ENCODE measurements at places on chromosomes 7 and 10. TPM values are rescaled to one million over a fixed set of nuclear protein-coding genes. Genes with fewer than 3 reads are reported as not detected.

- no peak for DNase-seq
Observed at GRCh38 chr7:146876411-146876810, 759.8 kb downstream of the CNTNAP2 start.

DNA sequence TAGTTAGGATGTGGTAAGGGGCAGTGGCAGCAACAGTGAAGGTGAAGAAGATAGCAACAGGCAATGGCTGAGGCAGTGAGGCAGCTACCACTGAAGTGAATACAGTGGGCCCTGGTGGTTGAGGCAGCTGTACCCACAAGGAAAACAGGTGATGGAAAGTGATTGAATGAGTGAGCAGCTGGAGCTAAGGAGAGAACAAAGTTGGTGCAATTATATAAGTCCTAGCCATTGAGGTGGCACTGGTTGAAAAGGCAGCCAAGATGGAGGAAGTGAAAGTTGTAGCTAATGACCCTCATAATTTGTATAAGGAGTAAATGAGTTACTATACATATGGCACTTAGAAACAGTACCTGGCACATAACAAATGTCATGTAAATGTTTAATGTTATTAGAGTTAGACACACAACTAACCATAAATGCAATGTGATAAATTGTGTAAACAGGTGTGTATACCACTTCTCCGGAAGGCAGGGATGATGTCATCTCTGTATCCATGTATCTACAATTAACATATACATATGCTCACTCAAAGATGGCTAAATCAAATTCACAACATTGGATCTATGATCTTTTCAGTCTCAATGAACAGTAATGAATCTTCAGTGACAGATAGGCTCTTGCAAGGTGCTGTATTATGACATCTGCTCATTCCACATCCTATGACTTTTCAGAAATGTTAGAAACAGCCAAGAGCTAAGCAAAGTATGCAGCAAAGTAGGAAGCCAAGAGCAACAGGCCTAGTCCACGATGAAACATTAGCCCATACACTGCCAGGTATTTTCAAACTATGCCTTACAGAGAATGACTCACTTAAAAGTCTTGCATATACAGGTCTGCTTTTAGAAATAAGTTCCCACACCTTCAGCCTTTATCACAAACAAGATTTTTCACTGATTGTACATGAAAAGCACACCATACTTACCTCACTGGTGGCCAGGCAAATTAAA lies 10.7 kb downstream of the XPNPEP1 start:
- DNase-seq: no peak

DNA sequence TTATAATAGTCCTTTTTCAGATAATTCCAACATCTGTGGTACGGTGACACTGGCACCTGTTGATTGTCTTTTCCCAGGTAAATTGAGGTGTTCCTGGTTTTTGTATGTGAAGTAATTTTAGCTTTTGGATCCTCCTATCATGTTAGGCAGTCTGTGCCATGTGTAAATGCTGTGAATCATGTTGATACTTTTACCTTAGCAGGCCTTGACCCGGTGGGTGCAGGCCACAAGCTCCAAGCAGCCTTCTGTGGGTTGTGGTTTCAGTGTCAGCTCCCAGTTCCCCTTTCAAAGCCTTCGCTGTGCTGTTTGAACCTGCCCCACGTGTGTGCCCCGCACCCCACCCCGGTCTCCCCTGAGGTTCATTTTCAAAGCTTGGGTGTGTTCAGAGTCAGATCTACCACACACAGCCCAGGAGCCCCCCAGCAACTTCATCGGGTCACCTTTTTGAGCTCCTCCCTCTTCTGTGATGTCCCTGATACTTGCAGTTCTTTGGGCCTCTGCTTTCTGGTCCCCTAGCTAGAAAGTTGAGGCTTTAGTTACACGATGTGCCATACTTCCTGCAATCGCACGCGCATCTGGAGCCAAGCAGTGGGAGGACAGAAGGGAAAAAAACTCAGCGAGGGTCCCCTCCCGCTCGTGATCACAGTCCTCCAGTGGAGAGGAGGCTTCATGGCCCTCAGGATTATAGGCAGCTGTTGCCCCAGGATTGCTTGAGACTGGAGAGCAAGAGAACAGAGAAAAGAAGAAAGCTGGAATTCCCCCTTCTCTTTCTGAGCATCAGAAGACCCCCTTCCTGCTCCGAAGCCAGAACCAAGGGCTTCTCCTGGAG lies 8.7 kb upstream of the BHLHA15 start:
- DNase-seq: no peak

DNA sequence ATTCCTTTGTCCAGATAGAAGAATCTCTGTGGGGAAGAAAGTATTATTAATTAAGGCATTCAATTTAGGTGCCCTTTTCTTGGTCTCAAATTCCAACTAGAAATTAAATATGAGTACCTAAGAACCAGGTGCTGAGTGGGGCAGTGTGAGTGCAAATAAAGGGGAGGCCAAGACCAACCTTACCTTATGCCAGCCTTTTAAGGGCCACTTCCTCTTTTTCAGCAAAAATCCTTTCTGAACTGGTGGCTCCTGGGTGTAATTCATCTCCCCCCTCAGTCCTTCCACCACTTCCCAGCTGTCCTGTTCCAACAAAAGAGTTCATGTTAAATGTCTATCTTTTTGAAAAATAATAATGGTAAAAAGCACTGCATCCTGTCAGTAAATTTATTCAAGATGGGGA lies 108.2 kb downstream of the OSBPL3 start:
- DNase-seq: no peak

GRCh38 chr7:70298780-70299471 lies 700.7 kb downstream of the AUTS2 start:
- no peak for DNase-seq

The SLC26A5 gene
- 1.1 TPM for total RNA-seq

The DDC gene
- total RNA-seq: 2.1 TPM
